Calu3 (cell line): ENCODE measurements at places on chromosomes 1 and 21. TPM values are rescaled to one million over a fixed set of nuclear protein-coding genes. Genes with fewer than 3 reads are reported as not detected.

- no peaks in the 10 kb centered on the region for H3K36me3 ChIP-seq
- H3K27me3 ChIP-seq, result no peaks in the 10 kb centered on the region
- no peak for DNase-seq
- H3K4me1 ChIP-seq, result no peaks in the 10 kb centered on the region
Measured at GRCh38 chr21:43318841-43319781, 107.8 kb downstream of the SIK1 start.

LCE3D gene
- not detected in 2 replicates for total RNA-seq

- H3K4me3 ChIP-seq, result no peak overlapping the region
- H3K27me3 ChIP-seq, result peaks cover 64% of the 10 kb centered on the region
- no peaks in the 10 kb centered on the region for H3K4me1 ChIP-seq
Measured at GRCh38 chr1:3014443-3015268, 6.6 kb upstream of the ACTRT2 start.

GRCh38 chr1:179079113-179079761 is 2.6 kb upstream of the TOR3A start:
- H3K4me3 ChIP-seq, result no peak overlapping the region
- H3K27me3 ChIP-seq, result no peaks in the 10 kb centered on the region
- H3K27ac ChIP-seq, result no peak overlapping the region
- peaks cover 13% of the 10 kb centered on the region for H3K4me1 ChIP-seq
- DNase-seq, result peak; percentile 56
- peaks cover 37% of the 10 kb centered on the region for H3K36me3 ChIP-seq

DNA sequence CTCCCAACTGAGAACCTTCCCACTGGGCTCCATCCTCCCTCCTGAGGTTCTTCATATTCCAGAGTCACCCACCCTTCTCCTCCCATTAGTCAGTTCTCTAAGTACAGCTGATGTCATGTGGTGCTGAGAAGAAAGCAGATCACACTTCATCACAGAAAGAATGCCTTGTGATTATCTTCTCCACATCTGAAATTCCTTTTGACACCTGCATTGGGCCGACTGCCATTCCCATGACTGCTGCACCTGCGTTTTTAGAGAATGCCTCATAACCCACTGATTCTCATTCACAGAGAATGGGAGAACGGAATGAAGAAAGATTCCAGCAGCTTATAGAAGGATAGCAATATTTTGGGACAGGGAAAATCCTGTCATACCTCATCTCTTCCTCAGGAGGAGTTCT is 14.3 kb downstream of the LEPR start:
- H3K27me3 ChIP-seq, result no peaks in the 10 kb centered on the region
- DNase-seq, result no peak
- H3K36me3 ChIP-seq, result peaks cover 8% of the 10 kb centered on the region
- no peak overlapping the region for H3K27ac ChIP-seq
- H3K4me3 ChIP-seq, result no peak overlapping the region

MYOG gene
- not detected in 2 replicates for total RNA-seq

PHF13 gene
- total RNA-seq, result 14.2 and 14.5 TPM in 2 replicates

RHOU gene
- 6.5 and 8.2 TPM in 2 replicates for total RNA-seq
